Subcutaneous preadipocyte (primary cell): ENCODE measurements at places on chromosomes 16 and 17. TPM values are rescaled to one million over a fixed set of nuclear protein-coding genes. Genes with fewer than 3 reads are reported as not detected.

Gene UTS2R
- total RNA-seq = not detected in 2 replicates

Gene MRPL12
- 18.0 and 23.1 TPM in 2 replicates for total RNA-seq

Gene EVPLL
- total RNA-seq = not detected in 2 replicates

Gene KRTAP4-3
- not detected in 2 replicates for total RNA-seq

Gene COX6A2
- total RNA-seq = not detected in 2 replicates
